ENCODE measurements at places on chromosomes 11 and 22.

- no peak for DNase-seq
These were observed 7.2 kb downstream of the BPIFC start for GRCh38 chr22:32457031-32457430.

DNA sequence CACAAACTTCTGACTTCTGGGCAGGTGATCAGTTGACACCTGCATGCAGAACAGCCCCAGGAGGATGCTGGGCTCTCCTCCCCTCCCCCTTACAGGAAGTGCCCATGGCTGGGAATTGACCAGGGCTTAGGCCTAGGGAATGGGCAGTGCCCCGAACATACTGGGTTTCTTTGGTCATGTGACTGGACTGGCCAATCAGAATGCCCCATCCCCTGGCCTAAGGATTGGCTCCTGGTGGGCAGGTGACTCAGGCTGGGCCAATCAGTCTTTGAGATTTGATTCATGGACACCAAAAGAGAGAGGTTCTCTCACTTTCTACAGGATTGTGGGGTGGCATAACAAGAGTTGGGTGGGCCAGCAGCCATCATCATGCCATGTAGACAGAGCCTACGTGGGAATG is 37.1 kb downstream of the MCM5 start:
- no peak for DNase-seq

DNA sequence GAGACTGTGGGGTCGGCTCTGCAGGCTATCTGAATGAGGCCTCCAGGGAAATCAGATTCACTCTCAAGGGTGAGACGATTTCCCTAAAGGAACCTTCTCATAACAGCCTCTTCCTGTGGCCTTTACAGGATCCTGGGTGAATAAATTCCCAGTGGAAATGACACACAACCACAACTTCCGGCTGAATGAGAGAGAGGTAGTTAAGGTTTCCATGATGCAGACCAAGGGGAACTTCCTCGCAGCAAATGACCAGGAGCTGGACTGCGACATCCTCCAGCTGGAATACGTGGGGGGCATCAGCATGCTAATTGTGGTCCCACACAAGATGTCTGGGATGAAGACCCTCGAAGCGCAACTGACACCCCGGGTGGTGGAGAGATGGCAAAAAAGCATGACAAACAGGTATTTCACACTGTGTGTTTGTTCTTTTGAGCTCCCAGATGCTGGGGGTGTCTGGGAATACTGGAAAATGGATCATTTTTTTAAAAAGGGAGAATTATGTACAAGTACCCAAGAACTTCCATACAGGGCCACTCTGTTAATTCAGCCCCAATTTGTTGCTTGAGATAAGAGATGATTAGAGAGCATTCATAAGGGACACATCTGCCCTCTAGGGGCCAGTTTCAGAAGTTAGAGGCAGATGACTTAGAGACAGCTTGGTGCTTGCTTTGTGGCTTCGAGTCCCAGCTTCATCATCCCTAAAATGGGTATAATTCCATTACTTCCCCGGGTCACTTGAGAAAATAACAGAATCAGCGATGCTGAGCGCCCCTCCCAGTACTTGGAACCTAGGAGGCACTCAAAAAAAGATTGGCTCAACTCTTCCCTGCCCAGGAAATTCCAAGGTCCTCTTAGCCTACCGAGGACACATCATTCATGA is 10.2 kb downstream of the SERPIND1 start:
- DNase-seq, result no peak

DNA sequence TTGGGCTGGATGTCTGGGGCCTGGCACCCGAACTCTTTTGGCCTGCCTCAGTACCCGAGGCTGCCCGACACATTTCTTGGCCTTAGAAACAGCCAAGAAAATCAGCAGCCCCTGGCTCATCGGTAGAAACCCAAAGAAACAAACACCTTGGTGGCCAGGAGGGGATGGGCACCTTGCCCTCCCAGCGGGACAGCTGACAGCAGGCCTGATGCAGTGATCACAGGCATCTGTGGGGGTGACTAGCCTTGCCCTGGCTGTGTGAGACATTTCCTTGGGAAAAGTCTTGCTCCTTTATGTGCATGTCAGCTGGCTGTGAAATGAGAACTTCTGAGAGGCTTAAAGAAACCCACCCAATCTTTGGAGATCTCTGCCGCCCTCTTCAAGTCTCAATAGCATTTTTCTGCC is 60.9 kb downstream of the SMIM38 start:
- DNase-seq, result no peak

DNA sequence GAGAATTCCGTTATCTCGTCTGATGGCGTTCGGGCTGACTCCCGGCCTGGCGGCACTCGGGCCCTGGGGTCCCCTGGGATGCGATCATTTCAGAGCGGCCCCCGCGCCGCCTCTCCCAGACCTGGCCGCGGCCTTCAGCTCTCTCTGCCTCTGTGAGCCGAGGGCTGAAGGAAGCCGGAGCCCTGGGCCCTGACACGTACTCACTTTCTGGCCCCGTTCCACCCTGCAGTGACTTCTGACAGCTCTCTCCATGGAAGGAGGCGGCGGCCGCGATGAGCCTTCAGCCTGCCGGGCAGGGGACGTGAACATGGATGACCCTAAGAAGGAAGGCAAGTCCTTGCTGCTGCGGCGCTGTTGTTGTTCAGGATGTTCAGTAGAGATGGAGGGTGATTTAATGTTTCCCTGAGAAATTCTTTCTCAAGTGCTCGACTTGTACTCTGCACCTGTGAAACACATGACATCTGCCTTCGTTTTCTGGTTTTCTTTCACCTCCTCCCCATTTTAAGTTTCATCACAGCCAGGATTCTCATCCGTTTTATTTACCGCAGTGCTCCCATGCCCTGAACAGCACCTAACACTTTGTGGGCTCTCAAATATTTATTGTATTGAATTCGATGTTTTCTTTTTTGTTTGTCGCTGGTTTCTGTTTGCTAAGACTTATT is 612 bp downstream of the GTSE1 start:
- no peak for DNase-seq

DNA sequence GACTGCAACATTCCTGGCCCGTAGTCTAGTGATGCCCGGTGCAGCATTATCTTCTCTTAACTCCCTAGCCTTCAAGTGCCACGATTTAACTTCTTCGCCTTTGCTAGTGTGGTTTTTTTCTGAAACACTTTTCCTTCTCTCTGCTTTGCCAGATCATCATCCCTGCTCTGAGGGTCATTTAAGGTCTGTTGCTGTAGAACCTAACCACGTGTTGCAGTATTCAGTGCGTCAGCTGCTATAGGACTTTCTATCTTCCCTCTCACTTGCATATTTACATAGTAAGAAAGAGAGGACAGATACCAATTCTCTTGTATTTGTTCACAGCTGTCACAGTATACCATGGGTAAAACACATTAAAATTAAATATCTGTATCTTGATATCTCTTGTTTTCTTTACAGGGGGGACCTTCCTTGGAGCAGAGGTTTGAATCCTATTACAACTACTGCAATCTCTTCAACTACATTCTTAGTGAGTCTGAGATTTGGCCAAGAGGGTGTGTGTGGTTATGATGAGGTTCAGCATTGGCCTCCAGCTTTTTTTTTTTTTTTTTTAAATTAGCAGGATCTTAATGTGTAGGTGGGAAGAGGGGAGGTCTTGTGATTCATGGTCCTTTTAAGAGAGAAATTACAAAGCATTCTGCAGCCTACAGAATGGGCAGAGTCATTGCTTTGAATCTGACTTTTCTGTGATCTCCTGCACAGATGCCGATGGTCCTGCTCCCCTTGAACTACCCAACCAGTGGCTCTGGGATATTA is 13.5 kb downstream of the EIF3L start:
- no peak for DNase-seq

DNA sequence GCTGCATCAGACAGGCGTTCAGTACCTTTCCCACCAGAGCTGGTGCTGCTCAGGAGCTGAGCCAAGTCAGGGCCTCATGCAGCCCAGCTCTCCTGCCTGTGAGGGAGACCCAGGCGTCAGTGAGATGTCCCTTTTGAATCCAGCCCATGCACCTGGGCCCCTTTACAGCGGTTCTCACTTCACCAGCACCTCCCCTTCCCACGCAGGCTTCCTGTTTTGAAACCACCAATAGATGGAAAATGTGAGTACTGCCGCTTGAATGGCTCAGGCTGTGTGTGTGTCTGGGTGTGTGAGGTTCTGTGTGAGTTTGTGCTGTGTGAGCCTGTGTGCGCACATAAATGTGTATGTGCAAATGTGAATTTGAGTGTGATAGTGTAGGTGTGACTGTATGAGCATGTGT is 88.4 kb downstream of the UBASH3B start:
- DNase-seq, result no peak

- no peak for DNase-seq
These were observed 79.9 kb upstream of the GRIK4 start for GRCh38 chr11:120431633-120432032.

- no peak for DNase-seq
These were observed 22.9 kb upstream of the FGF3 start for GRCh38 chr11:69841859-69842698.

DNA sequence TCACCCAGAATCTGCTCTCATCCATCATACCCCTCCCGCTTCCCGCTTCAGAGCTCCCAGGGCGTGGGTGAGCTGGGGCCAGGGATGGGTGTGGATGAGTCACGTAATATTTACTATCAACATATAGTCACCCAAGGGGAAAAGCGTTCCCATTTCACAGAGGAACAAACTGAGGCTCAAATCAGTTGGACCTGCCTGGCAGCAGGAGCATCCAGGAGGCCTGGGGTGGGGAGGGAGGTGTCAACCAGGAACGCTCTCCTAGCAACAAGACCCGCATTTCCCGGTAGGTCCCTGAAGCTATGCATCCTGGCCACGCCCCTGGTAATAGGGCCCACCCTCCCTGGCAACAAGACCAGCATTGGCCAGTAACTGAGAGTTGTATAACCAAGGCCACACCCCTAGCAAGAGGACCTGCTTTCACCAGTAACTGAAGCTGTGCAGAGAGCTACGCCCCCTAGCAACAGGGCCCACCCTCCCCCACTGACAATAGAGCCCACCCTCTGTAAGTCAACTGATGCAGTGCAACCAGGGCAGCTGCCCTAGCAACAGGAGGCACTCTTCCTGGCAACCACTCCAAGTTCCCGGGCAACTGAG is 32.7 kb upstream of the TXNRD2 start:
- no peak for DNase-seq

GRCh38 chr11:9095421-9095820 is 4.0 kb upstream of the SCUBE2 start:
- no peak for DNase-seq

DNA sequence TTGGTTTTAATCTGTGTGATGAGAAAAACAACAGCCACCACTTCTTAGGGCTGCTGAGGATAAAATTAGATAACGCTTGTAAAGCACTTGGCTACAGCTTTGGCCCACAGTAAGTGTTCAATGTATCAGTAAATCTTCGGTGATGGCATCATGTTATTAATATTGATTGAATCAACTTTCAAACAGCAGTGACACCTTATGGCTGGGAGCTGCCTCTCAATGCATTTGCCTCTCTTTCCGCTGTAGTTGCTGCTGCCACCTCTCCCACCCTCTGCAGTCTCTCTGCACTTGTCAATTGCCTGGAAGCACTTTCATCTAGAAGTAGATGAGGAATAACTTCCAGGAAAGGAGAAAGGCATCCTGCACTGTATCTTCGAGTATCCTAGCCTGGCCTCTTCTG is 491.1 kb downstream of the OPCML start:
- no peak for DNase-seq
